Sigmoid colon (tissue), 7 donors: ENCODE measurements at places on chromosomes 7 and 10. TPM values are rescaled to one million over a fixed set of nuclear protein-coding genes. Genes with fewer than 3 reads are reported as not detected.

DNA sequence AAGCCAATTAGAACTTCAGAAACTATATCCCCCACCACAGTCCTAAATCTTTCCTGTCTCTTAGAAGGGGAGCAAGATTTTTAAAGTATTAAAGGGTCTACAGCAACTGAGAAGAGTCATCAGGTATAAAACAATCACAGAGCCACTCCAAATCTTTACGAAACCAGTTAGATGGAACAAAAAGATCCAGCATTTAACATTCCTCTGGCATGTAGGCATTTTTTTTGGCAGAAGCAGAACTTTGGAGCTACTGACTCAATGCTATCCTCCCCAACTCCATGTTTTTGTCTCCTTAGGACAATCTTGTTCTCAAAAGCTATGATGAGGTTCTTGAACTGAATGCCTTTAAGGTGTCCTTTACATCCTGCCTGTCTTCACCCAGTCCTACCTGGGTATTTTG, 333.3 kb downstream of the PRPF18 start:
- H3K4me3 ChIP-seq = no peak overlapping the region
- H3K27me3 ChIP-seq = no peaks in the 10 kb centered on the region
- H3K36me3 ChIP-seq = no peaks in the 10 kb centered on the region
- no peak overlapping the region for H3K27ac ChIP-seq
- DNase-seq = no peak

GRCh38 chr7:94662548-94662947, 6.6 kb upstream of the SGCE start:
- H3K27me3 ChIP-seq = no peaks in the 10 kb centered on the region
- no peak overlapping the region for H3K4me3 ChIP-seq
- no peak overlapping the region for H3K27ac ChIP-seq
- no peak for DNase-seq
- no peaks in the 10 kb centered on the region for H3K36me3 ChIP-seq

GRCh38 chr10:17452060-17452841, 2.1 kb downstream of the ST8SIA6 start:
- H3K36me3 ChIP-seq = no peaks in the 10 kb centered on the region
- DNase-seq = no peak
- no peak overlapping the region for H3K4me3 ChIP-seq
- H3K27ac ChIP-seq = no peak overlapping the region
- peaks cover 27% of the 10 kb centered on the region for H3K27me3 ChIP-seq

DNA sequence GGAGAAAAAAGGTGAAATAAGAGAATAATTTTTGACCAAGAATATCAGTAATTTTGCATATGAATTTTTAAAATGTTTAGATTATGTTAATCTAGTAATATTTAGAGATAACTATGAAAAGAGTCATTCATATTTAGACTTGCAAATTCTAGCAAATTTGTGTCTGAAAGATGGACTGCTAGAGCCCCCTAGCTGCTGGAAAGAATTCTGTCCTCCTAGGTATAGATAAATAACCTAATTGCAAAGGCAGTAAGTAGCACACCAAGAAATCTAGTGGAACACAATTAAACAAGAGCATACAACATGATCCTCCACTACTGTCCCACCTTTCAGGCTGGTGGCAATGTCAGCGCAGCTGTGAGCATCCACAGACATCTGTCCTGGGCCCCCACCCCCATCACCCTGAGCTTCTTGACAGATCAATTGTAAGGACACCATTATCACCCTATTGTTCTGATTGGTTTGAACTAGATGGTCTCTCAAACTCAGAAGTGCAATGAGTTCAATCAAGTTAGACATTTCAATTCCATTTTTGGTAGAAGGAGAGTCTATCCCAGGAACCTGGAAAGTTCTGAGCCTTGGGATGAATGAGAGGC, 15.0 kb upstream of the GFRA1 start:
- H3K4me1 ChIP-seq = no peaks in the 10 kb centered on the region
- no peak overlapping the region for H3K27ac ChIP-seq
- H3K36me3 ChIP-seq = no peaks in the 10 kb centered on the region
- H3K27me3 ChIP-seq = no peaks in the 10 kb centered on the region
- DNase-seq = no peak
- H3K4me3 ChIP-seq = no peak overlapping the region

GRCh38 chr10:124536496-124537050, 75.0 kb downstream of the LHPP start:
- H3K27ac ChIP-seq = no peak overlapping the region
- peaks cover 8% of the 10 kb centered on the region for H3K4me1 ChIP-seq
- no peaks in the 10 kb centered on the region for H3K27me3 ChIP-seq
- no peak for DNase-seq
- H3K36me3 ChIP-seq = no peaks in the 10 kb centered on the region

- H3K4me1 ChIP-seq = no peaks in the 10 kb centered on the region
- H3K36me3 ChIP-seq = no peaks in the 10 kb centered on the region
- no peak overlapping the region for H3K27ac ChIP-seq
- DNase-seq = no peak
- H3K4me3 ChIP-seq = no peak overlapping the region
Measured at GRCh38 chr7:111029574-111030251, 61.2 kb upstream of the LRRN3 start.

DNA sequence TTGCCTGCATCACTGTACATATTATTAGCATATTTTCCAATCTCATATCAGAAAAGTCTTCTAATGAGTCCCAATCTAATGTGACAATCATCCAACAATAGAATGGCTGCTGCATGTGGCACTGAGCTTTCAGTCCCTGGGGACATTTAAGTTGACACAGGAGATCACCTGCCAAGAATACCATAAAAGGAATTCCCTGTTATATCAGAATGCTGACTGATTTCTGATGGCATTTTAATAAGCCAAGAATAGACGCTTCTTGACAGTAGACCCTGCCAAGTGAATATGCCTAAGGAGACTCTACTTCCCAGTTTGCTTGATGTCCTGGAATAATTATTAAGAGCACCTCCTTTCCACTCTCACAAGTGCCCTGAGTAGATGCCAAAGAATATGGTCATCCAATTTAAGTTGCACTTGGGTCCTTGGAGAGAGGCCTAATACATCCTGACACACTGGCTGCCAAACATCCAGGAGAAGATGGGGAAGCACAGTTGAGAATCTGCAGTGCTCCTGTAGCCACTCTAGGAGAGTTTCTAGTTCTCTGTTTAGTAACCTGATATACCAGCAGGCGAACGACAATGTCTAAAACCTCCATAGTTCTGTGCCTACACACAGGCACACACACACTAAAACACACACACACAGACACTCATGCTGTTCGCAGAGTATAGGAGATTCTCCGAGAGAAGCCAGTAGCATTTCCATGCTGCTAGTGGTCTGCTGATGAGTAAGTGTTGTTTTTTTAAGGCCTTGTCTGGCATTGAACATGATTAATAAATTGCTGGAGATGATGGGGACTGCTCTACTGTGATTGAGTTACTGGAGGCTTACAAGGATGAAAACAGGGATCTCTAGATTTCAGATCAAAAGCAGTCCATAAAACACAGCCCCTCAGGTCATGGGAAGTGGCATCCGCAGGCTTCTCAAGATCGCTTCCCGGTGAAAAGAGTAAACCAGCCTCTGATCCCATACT, 369.6 kb downstream of the KCNMA1 start:
- no peak for DNase-seq
- H3K27me3 ChIP-seq = no peaks in the 10 kb centered on the region
- H3K4me1 ChIP-seq = peaks cover 50% of the 10 kb centered on the region

- no peak overlapping the region for H3K4me3 ChIP-seq
- H3K4me1 ChIP-seq = no peaks in the 10 kb centered on the region
- no peaks in the 10 kb centered on the region for H3K36me3 ChIP-seq
- DNase-seq = no peak
- no peaks in the 10 kb centered on the region for H3K27me3 ChIP-seq
Measured at GRCh38 chr10:120738658-120739057, 112.5 kb upstream of the WDR11 start.

The FAM25G gene
- not detected for total RNA-seq

The SFMBT2 gene
- 5.5 TPM for total RNA-seq

The FBXL13 gene
- 2.1 TPM for total RNA-seq

The NCF1 gene
- 4.1 TPM for total RNA-seq
